ENCODE measurements at places on chromosomes 11 and 22.

GRCh38 chr11:72144807-72145565, 9.5 kb downstream of the FOLR3 start:
- no peak for DNase-seq

- no peak for DNase-seq
Observed at GRCh38 chr11:20031155-20032001, 128.9 kb downstream of the DBX1 start.

DNA sequence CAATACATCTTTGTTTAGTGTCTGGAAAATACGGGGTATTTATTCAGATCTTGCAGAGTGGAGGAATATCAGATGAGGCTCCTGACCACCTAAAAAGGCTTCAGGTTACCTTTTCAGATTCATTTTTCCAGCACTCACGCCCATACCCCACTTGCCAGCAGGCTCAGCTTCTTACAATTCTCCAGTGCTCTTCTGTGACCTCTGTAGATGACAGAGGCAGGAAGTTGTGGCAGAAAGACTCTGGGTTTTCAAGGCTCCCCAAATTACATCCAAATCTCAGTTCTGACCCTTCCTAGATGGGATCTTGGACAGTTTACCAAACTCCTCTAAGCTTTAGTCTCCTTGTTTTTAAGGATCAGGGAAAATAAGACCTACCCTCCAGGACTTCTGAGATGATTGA, 61.1 kb downstream of the SYTL2 start:
- no peak for DNase-seq

GRCh38 chr11:43919852-43920597, 22.4 kb upstream of the C11orf96 start:
- no peak for DNase-seq

GRCh38 chr22:21444701-21445436, 22.3 kb upstream of the TMEM191C start:
- DNase-seq = no peak
